ENCODE measurements at places on chromosomes 12 and 14.

DNA sequence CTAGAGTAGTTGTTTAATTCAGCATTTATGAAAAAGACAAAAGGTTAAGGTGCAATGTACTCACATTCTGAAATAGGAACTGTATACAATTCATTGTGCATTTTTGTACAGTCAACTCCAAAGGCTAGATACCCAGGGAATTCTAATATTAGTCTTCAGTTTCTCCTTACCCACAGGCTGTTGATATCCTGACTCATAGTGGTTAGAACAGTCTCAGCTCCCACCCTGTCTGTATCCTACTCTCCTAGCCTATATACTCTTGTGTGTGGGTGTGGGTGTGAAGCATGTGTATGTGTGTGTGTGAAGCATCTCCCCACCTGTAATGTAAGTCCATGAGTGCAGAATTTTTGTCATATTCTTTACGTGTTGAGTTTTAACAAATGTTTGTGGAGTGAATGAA is 229.5 kb downstream of the NAV3 start:
- DNase-seq = no peak

DNA sequence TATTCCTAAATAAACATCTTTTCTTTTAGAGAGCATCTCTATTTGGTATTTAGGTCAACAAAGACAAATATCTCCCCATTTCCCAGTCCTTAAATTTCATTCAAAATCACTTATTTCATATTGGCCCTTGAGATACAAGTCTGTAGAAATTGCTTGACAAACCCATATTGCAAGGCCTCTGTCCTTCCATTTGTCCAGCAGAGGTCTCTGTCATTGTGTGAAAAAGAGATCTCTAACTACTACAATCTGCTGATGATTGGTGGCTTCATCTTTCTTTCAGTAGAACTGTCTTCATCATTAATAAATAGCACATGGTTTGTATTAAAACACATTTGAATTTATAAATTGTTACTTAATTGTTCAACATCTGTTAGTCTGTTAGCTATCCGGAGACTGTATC is 252.6 kb downstream of the ACSS3 start:
- no peak for DNase-seq

- DNase-seq = no peak
Observed at GRCh38 chr12:57138526-57139272, 8.7 kb downstream of the LRP1-AS start.

DNA sequence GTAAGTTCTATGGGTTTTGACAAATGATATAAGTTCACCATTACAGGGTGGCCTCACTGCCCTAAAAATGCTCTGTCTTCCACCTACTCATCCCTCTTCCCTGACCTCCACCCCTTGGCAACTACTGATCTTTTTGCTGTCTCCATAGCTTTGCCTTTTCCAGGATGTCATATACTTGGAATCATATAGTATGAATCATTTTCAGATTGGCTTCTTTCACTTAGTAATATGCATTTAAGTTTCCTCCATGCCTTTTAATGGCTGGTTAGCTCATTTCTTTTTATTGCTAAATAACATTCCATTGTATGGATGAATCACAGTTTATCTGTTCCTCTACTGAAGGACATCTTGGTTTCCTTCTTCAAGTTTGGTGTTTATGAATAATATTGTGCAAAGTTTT is 14.0 kb upstream of the PEX5 start:
- no peak for DNase-seq

GRCh38 chr12:31585271-31585670 is 5.7 kb downstream of the DENND5B start:
- DNase-seq = no peak

DNA sequence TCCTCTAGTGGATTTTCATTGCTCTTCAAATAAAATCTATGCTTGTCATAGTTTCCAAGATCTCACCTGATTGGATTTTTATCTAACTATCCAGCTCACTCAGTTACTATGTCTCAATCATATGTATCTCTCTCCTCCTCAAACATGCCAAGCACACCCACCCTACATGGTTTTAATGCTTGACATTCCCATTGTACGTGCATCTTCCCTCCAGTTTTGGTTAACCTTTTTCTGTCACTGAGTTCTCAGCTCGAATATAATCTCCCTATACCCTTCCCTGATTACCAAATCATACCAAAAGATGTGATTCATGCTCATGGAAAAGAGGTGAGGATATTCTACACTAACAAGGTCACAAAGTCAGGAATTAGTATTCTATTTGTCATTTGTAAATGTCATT is 12.0 kb upstream of the PTPRQ start:
- no peak for DNase-seq

- no peak for DNase-seq
Observed at GRCh38 chr12:83690465-83690864, 1003.8 kb downstream of the TMTC2 start.

GRCh38 chr12:47534695-47535094 is 171.1 kb downstream of the RPAP3 start:
- no peak for DNase-seq

All from naive B cell (primary cell).